Suprapubic skin (tissue), 4 donors: ENCODE measurements at places on chromosomes 2 and 18. TPM values are rescaled to one million over a fixed set of nuclear protein-coding genes. Genes with fewer than 3 reads are reported as not detected.

DNA sequence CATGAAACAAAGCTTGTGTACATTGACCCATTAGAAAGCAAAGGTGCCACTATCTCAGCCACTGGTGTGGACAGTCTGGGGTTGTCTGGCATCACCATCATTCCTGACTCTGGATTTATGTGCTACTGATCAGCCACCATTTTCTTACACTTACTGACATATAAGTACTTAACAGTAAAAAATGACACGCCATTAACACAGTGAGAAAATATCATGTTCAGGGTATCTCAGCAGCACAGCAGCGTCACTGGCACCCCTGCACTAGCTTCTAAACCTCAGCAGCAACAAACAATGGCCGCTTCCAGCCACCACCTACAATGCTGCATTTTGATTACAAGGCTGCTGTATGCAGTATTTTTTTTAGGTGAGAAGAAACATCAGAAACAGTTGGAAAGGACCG lies 253.4 kb upstream of the HDAC4 start:
- no peak for DNase-seq

The TSPYL6 gene
- total RNA-seq, result not detected

GRCh38 chr2:12005886-12006681 lies 259.7 kb downstream of the LPIN1 start:
- no peak for DNase-seq

DNA sequence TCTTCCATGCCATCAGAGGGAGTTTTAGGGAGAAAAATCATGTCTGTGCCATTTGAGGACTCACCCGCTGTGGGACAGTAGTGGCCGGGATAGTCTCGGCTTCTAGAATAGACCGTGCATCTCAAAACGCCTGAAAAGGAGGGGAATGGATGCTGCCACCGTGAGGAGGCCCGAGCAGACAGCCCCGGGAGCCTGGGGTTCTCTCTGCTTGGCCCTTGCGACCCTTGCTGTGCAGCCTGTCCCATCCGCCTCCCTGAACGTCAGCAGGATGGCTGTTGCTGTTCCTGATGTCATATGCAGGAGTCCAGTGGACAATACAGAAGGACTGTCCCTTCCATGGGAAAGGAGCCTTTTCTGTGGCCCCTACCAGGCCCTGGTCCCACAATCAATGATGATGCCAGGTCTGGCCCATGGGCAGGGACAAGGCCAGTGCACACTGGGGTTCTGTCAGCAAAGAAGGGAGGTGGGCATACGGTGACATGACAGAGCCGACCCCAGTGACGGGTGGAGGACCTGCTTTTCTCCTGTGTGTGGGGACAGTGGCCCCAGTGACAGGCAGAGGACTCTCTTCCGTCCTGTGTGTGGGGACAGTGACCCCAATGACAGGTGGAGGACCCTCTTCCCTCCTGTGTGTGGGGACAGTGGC lies 58.8 kb downstream of the ACKR3 start:
- peak; percentile 71 for DNase-seq

The TMEM18 gene
- total RNA-seq, result 22.3 TPM

GRCh38 chr18:54671291-54671881 lies 80.3 kb downstream of the DYNAP start:
- no peak for DNase-seq

GRCh38 chr2:216739035-216739434 lies 43.7 kb upstream of the IGFBP5 start:
- no peak for DNase-seq

- DNase-seq, result no peak
These were observed 213.5 kb downstream of the FSIP2 start for GRCh38 chr2:185952100-185952499.

The DNAH7 gene
- total RNA-seq, result 0.30 TPM

GRCh38 chr18:54807303-54807702 lies 21.0 kb upstream of the RAB27B start:
- DNase-seq, result no peak

The SOS1 gene
- 18.9 TPM for total RNA-seq

GRCh38 chr18:43627848-43628530 lies 350.7 kb upstream of the SYT4 start:
- no peak for DNase-seq

- DNase-seq, result no peak
These were observed 367.1 kb downstream of the ZEB2 start for GRCh38 chr2:144152817-144153271.

DNA sequence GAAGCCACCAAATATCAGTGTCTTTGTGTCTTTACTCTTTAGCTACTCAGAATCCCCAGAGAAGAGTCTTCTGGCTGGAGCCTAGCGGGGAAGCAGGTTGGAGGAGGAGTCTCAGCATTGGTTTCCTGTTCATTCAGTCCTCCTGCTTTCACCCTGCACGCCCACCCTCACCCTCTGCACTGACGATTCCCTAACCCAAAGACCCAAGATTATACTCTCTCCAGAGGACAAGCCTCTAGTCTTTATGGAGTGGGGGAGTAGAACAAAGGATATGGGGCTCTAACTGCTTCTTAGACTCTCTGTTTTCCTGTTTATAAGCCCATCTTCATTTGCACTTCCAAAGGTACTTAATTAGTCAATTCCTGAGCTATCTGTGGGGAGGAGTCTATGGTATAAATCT lies 338.8 kb downstream of the AGPS start:
- DNase-seq, result no peak

DNA sequence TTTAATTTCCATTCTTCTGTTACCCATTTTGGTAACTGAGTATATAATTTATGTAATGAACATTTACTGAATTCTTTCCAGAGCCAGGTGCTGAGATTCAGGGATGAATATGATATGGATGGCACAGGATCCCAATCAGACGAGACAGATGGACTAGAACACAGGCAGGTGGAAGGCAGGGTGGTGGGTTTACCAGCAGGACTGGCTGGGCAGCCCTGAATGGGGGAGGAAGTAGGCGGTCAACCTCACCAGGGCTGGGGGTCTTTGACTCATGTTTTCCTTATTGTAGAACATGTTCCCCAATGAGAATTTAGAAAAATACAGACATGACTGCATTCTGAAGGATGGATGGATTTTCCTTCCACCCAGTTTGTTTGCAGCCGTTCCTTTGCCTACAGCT lies 80.3 kb downstream of the CIB4 start:
- DNase-seq, result peak; percentile 44

DNA sequence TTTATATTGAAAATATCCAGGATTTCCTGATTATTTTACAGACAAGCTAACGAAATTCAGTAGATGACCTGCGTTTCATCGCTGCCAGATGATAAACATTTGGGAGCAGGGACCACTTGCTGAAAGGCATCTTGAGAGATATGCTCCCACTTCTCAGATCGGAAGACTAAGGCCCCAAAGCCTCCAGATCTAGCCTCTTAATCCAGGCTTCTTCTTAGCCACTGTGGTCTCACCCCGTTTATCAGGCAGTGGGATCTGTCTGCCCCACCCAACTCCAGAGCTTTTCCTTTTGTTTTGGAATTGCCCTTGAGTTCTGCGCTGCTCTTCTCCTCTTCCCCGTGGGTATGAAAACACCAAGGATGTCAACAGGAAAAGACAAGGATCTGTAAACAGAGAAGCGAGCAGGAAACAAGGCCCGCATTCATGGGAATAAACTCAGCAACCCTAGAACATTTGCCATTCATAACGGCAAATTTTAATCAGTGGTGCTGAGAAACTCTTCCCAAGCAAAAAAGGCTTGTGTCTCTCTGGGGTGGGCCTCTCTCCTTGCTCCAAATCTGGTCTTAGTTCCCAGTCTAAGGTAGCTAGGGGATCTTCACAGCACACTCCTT lies 21.4 kb downstream of the MYL12B start:
- DNase-seq, result no peak

DNA sequence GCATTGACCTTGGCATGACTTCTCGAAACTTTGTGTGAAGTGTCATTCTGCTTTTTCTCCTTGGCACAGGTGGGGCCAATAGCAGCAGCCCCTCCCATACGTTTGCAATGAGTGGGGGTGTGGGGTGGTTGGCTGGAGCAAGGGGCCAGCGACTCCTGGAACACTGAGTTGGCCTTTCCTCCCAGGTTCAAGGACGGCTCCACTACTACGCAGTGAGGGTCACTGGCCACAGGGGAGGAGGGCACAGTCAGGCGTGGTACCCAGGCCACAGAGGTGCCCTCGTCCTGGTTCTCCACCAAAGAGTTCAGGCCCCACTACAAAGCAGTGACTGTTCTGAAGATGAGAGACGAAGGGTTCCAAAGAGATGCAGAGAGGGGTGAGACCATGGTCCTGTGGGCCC lies 70.6 kb upstream of the OTOS start:
- DNase-seq, result peak; percentile 28

The LYPD6B gene
- 83.7 TPM for total RNA-seq

DNA sequence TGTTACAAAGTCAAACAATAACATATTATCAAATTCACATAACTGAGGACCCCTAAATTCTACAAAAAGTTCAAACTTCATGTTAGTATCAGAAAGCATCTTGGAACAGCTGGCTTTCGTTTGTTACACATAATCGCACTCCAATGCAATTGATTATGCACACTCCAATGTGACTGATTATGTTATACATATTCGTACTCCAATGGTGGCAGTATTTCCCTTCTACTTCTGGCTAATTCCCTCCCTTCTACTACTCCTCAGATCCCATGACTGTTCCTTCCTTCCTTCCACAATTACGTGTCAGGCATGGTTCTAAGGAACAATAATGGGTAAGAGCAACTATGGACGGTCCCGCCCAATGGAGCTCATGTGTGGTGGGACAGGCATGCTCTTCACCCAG lies 137.1 kb upstream of the CCDC150 start:
- DNase-seq, result no peak
